Bronchial epithelial cell (primary cell): ENCODE measurements at places on chromosomes 3 and 15. TPM values are rescaled to one million over a fixed set of nuclear protein-coding genes. Genes with fewer than 3 reads are reported as not detected.

DNA sequence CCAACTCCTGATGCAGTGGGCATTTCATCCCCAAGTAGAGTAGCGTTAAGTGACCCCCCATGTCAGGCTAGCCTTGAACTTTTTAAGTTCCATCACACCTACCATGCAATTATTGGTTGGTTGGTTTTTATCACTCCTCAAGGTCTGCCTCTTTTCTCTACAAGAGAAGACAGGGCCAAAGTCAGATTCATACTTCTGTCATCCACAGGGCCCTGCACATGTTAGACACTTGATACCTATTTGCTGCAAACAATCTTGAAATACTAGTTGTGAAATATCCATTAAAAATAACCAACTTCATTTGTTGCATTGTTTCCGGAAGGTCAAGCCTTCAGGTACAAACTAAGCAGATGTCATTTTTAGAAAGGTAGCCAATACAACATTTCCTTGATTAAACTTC is 1.2 kb downstream of the CMSS1 start:
- DNase-seq = peak; percentile 3

- no peak for DNase-seq
Observed at GRCh38 chr15:35871812-35872211, 325.8 kb upstream of the DPH6 start.

DNA sequence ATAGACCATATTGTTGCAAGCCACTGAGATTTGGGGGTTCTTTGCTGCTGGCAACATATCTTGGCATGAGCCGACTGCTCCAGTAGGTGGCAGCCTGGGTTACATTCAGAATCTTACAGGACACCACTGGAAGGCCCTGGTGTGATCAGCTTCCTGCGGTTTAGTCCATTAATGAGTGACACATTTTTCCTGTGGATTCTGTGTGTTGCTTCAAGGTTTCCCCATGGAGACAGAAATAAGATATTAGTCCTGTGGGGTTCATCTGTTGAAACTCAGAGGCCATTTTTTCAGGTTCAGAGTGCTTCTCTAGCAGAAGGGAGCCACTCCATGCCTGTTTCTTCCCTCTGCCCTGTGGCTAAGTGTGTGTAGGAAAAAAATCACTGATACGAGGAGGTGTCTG is 116.2 kb downstream of the MFSD1 start:
- DNase-seq = peak; percentile 62

The PML gene
- 7.6 and 8.3 TPM in 2 replicates for total RNA-seq

The CCR9 gene
- total RNA-seq = not detected in 2 replicates

The ATP1B3 gene
- 79.4 and 89.5 TPM in 2 replicates for total RNA-seq

The LRRC49 gene
- total RNA-seq = 4.7 and 5.5 TPM in 2 replicates

The GMPPB gene
- 28.4 and 57.7 TPM in 2 replicates for total RNA-seq
